ENCODE measurements at places on chromosomes 3 and 15.

DNA sequence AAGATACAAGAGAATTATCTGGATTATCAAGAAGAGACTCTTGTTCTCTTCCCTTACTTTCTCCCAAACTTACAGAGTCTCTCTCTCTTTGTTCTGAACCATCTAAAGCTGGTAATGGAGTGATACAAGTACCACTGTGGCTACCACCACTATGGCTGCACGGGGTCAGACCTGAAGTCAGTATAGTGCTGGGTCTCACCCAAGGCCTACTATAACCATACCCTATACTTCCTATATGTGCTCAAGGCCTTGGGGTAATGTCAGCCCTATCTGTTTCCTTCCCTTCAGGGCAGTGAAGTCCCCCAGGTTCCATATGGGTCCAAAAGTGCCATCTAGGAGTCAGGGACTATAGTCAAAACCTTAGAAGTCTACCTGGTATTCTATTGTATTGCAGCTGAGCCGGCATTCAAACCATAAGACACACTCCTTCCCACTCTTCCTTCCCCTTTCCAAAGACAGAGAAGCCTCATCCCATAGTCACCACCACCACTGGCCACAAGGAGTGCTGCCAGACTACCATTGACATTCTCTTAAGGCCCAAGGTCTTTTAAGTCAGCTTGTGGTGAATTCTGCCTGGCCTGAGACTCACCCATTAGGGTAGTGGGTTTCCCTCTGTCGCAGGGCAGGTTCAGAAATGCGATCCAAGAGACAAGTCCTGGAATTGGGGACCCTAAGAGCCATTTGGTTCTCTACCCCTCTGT lies 615.0 kb upstream of the NECTIN3 start:
- no peak for DNase-seq

GRCh38 chr3:124780761-124781475 lies 50.7 kb downstream of the UMPS start:
- peak; percentile 77 for DNase-seq

- DNase-seq: no peak
These were observed 75.4 kb downstream of the CDC25A start for GRCh38 chr3:48112813-48113212.

- DNase-seq: peak; percentile 69
These were observed 72.8 kb downstream of the SLC9A9 start for GRCh38 chr3:143775459-143775858.

DNA sequence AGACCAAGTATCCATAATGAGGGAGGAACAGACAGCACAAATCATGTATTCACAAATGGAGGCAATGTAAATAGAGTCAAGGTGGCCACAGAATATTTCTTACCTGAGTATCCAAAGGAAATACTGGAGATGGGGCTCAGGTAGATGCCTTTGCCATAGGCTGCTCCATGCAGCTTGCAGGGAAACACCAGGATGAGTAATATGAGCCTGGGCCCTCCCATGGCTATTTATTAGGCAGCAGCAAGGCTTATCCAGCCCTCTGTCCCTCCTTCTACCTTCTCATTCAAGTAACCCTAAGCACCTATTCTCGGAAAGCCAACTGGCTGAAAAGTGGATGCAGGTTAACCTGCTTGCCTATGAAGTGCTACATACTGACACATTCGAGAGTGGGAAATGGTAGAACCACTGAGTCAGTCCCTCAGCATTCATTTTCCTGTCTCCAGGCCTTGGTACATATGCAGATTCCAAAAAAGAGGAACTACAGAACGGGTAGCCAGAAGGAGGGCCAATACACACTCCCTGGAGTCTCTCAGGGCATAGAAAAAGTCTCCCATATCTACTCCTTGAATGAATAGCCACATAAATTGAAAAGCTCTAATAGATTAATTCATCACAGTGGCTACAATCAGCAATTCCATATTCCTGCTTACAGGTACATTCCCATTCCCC lies 18.3 kb upstream of the PKM start:
- DNase-seq: no peak

GRCh38 chr3:10614168-10614567 lies 108.8 kb upstream of the ATP2B2 start:
- DNase-seq: no peak

GRCh38 chr15:58522865-58523264 lies 91.1 kb downstream of the LIPC start:
- no peak for DNase-seq

- DNase-seq: no peak
These were observed 46.5 kb upstream of the FSTL1 start for GRCh38 chr3:120497336-120497735.

DNA sequence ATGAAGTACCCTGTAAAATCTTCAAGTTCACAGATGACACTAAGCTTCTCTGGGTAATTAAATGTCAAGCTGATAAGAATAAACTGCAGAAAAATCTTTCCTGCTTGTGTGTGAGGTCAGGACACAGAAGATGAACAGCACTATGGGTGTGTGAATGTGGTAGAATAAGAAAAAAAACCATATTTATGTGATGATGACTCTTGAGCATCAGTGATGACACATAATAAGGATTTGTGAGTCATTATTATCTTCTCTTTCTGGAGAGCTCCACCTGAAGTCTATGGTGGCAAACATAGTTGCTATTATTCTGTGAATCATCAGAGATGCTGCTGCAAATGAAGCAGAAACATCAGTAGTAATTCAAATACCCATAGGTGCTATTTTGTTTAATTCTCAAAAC lies 422.4 kb downstream of the DIPK2A start:
- DNase-seq: no peak

GRCh38 chr15:48381861-48382260 lies 50.6 kb downstream of the DUT start:
- DNase-seq: no peak

GRCh38 chr3:157532529-157533297 lies 29.5 kb upstream of the VEPH1 start:
- peak; percentile 53 for DNase-seq

- DNase-seq: no peak
These were observed 40.7 kb downstream of the KLF15 start for GRCh38 chr3:126316501-126316939.

DNA sequence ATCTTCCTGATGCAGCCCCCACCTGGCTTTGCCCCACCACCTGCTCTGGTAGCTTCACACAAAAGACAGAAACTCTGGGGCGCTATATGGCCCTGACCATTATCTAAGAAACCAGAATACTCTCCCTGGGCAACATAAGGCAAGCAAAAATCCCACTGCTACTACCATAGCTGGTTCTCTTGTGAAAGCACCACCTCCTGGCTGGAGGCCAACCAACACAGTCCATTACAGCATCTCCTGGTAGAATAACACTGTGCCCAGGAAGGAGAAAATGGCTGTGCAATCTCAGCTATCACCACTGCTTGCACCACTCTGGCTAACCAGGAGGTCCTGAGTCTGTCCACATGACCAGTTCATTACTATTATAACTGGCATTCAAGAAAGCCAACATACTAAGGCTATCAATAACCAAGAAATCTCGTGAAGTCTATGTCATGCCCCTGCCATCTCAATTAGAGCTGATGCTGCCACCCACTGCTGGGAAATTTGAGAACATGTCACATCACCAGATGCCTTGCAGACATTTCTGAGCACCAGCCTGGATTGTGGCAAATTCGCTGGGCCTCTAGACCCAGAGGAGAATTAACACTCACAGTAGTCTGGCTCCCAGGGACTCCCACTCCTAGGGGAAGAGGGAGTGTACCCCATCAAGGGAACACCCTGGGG lies 1114.8 kb downstream of the ROBO2 start:
- DNase-seq: no peak

DNA sequence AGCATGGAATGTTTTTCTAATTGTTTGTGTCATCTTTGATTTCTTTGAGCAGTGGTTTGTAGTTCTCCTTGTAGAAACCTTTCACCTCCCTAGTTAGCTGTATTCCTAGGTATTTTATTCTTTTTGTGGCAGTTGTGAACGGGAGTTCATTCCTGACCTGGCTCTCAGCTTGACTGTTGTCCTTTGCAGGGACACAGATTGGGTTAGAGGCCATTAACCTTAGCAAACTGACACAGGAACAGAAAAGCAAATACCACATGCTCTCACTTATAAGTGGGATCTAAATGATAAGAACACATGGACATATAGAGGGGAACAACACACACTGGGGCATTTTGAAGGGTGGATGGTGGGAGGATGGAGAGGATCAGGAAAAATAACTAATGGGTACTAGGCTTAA lies 52.2 kb upstream of the RORA start:
- DNase-seq: no peak

GRCh38 chr15:53843166-53843565 lies 83.7 kb upstream of the WDR72 start:
- no peak for DNase-seq

GRCh38 chr3:184066211-184066610 lies 13.4 kb downstream of the HTR3C start:
- peak; percentile 38 for DNase-seq

- DNase-seq: no peak
These were observed 128.4 kb upstream of the RAD18 start for GRCh38 chr3:9091486-9092235.

DNA sequence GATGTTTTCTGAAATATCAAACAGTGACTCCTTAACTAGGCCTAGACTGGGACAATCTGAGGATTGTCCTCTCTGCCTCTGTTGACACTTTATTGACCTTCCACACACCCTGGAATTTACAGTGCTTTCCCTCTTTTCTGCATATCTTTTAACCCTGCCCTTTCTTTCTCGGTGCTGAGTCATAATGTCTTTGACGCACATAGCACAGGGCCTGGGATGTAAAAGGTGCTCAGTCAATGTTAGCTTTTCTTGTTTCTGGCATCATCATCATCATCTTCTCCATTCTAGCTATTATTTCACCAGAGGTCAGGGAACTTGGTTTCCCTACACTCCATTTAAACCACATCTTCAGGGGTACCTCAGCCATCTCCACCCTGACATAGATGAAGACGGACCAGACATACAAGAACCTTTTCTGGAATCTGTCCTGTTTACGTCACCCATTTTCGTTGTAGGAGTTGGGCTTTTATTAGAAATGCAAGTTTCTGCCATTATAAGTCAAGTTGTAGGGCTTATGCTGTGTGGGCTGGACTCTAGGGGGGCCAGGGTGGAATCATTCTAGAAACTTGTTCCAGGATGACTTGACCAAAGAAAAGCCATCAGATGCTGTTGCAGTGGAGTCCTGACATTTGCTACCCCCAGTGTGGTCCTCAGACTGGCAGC lies 46.6 kb downstream of the ZBTB38 start:
- no peak for DNase-seq

DNA sequence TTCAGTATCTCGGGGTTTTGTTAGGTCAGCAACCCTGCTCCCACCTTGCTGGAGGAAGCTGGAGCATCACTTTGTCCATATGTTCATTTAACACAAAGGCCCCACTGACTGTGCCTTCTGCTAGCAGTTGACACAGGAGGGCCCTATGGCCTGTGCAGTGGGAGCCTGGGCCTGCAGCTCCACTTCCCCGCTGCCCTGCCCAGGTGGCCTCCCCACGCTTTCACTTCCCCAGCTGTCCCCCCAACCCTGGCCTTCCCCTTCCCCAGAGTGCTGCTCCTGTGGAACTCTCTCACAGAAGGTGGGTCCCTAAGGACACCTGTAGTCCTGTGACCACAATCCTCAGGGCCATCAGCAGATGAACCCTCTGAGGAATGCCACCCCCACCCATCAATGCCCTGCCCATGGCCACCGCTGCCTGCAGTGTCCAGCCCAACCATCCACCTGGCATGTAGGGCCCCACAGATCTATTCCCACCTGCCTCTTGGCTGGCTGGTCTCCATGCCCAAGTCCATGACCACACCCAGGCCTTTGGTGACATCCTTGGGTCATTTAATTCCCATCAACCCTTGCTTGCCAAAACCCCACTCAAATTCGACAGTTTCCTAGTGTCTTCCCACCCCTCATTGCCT lies 13.5 kb downstream of the TBC1D21 start:
- DNase-seq: no peak

DNA sequence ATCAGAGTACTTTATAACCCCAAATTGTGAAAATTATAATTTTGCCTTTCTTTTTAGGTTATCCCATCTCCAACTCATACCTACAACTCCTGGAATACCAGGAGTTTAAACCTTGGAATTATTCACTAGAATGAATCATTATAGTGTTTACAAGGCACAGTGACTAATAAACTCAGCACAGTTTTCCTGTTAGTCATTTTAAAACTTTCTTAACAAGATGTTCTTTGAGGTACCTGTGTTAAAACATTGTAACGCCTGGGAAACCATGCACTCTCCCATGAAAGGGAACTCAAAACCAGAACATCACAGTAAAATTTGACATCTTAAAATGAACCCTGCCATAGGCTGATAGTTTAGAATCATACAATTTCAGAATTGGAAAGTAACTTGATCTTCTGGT lies 132.4 kb upstream of the OSTN start:
- DNase-seq: peak; percentile 8

GRCh38 chr3:111244760-111245159 lies 173.1 kb downstream of the NECTIN3 start:
- DNase-seq: no peak

GRCh38 chr15:78255421-78256043 lies 8.8 kb upstream of the DNAJA4 start:
- no peak for DNase-seq

GRCh38 chr15:55060836-55061235 lies 135.9 kb downstream of the RSL24D1 start:
- DNase-seq: no peak

DNA sequence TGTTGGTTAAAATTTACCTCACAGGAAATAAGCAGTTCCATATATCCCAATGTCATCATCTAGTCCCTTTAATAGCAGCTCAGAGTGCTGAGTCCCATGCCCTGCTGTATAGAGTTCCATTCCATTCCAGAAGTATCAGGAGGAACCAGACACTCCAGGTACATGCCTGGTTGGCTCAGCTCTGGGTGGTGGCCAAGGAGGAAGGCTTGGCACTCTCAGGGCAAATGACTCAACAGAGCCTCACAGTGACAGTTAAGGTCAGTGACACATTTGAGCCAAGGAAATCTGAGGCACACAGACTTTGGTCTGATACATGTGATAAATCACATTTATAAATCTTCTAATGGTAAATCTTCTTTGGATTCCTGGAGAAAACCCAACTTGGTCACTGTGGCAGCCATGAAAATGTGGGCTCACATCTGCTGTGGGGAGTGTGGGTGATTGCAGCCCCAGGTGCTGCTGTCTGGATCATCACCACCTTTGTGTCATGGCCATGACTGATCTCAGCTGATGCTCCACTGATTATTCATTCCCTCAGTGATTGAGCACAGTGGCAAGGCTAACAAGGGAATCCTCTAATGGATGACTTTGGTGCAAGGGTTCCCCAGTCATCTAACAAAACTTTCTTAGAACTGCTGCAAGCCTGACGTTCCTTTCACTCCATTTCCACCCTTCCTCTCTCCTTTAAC lies 9.3 kb downstream of the HHLA2 start:
- peak; percentile 65 for DNase-seq

- no peak for DNase-seq
These were observed 164.9 kb upstream of the IL12A start for GRCh38 chr3:159823780-159824179.

DNA sequence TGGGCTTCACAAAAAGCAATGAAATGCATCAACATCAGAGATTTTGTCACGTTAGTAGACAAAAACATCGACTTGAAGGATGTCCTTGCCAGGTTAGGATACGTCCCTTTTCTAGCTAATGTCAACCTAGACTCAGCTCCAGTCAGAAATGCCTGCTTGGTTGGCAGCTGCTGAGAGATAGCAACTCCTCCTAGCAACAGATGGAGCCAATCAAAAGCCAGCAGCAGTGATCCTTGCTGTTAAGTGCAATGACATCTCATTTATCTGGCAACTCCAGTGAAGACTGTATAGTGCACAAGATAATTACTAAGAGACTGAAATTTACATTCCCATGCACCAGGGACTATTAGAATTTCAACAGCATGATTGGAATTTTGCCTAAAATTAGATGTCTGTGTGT lies 424.1 kb downstream of the FGF12 start:
- DNase-seq: no peak

- DNase-seq: no peak
These were observed 13.4 kb downstream of the RIOX2 start for GRCh38 chr3:97958796-97959195.

- DNase-seq: no peak
These were observed 15.6 kb downstream of the SENP5 start for GRCh38 chr3:196883361-196883760.

Data from trophoblast cell (in vitro differentiated cells and primary cell).